NCI-H1930 (cell line): ENCODE measurements at places on chromosomes 5 and 9.

DNA sequence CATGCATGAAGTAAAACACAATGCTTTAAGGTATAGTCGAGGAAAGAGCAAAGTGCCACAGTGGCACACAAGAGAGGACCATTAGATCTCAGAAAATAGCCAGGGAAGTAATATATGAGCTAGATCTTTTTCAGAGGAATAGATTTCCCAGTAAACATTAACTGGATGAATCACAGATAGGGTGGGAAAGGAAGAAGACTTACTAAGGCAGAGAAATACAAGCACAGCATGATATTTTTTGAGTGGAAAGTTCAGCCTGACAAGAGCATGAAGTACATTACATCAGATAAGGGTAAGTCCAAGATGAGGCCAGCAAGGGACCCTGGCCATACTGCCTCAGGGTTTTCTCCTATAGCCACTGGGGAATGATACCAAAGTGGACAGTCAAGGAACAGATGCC is 804.6 kb upstream of the DMAC1 start:
- no peak for DNase-seq

DNA sequence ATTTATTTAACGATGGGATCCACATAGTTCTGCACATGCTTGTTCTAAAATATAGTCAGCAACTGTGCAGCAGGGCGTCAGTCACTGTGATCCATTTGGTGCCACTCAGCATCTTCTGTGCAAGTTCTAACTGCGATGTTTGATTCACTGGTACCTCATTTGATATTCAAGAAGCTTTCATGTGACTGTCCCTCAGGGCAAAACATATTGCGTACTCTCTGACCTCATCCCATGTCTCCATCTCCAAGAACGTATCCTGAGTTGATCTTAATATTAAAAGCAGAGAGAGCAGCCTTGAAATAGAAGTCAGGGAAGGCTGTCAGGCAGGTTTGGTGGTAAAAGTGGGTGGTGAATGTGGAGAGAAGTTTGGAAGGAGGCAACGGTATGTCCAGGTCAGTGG is 116.5 kb upstream of the ATP10B start:
- no peak for DNase-seq

DNA sequence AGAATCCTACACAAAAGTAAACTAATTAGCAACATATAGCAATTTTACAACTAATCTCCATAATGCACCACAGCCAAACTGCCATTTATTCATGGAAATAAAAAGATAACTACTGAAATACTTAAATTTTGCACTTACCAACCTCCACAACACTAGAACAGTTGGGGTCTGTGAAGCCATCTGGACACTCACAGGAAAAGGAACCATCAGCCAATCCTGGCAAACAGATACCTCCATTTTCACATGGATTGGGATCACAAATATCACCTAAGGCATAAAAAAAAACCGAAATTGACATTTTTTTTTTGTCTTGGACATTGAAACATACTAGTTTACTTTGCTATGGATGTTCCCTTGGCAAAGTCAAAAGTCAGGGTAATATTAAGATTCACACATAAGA is 130.7 kb downstream of the EDIL3 start:
- no peak for DNase-seq

DNA sequence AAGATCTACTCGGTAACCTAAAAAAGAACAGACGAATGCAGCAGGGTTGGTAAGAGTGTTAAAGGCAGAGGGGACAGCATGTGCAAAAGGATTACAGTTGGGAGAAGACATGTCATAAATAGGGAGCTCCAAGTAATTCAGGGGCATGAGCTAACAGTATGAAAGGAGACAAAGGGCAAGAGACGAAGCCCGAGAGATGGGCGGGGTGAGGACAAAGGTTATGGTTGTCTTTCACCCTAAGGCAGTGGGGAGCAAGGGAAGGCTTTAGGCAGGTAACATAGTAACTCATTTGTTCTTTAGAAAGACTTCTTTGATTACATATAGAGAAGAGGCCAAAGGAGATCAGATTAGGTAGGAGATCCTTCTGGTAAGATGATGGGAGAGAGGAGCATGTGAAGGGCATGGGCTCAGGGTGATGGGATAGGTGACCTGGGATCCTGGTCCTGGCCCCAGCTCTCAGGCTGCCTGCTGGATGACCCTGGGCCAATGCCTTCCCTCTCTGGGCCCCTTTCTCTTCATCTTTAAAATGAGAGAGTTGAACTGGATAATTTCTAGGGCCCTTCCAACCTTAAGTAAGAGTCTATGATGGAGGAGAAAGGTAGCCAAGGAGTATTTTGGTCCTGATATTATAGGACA is 19.5 kb downstream of the MORN5 start:
- no peak for DNase-seq

DNA sequence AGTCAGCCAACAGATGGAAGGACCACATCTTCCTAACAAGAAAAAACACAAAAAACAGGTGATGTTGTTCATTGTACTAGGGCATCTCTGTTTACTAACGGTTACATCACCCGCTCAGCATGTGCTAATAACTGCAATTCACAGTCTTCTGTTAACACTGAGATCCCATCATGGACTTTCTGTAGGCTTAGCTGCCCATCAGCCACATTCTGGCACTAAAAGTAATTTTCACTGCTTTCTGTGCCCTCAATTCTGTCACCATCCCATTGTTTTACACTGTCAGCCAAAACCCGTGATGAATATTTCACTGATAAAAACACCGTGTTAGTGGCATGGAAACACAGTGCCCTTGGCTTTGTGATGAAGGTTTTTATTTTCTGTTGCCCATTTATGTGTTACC is 64.6 kb downstream of the CAST start:
- peak; percentile 58 for DNase-seq

DNA sequence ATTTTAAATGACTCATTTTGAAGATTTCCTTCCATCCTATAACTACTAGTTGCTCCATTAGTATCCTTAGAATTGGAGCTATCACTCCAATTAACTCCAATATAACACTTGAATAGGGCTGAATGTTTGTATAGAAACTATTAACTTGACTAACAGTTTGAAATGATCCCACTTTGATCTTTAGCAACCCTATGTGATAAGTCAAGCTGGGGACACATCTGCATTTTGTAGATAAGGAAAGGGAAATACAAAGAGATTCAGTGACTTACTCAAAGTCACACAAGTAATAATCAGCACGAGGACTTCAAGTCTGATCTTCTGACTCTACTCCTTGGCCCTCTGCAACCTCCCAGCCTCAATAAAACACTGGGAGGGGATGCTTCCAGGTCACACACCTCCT is 101.1 kb downstream of the TMEM215 start:
- no peak for DNase-seq

- DNase-seq: no peak
Observed at GRCh38 chr5:104789366-104789765, 1226.8 kb upstream of the NUDT12 start.

- DNase-seq: no peak
Observed at GRCh38 chr5:143800715-143801114, 11.2 kb upstream of the HMHB1 start.

- DNase-seq: peak; percentile 29
Observed at GRCh38 chr5:16135003-16135402, 44.6 kb downstream of the MARCHF11 start.

DNA sequence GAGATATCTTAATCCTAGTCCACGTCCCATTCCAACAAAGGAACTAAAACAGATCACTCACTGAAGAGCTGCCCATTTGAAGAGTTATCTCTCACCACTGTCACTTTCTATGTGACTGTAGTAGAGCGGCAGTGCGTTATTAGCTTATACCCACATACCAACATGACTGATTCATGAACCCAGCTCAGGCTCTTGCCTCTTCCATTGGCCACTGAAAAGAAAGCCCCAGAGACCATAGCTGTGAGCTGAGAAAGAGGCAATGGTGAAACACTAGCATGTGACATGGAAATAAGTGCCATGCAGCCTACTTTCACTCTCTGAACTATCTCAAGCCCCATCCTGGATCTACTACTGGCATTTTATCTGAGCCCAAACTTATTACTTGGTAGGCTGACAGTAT is 151.7 kb upstream of the MOCS2 start:
- DNase-seq: no peak

- no peak for DNase-seq
Observed at GRCh38 chr9:95952471-95952870, 77.0 kb downstream of the ERCC6L2 start.

- DNase-seq: no peak
Observed at GRCh38 chr9:119453980-119454379, 84.7 kb upstream of the BRINP1 start.

- no peak for DNase-seq
Observed at GRCh38 chr9:72363236-72363635, 1.8 kb downstream of the ZFAND5 start.

- no peak for DNase-seq
Observed at GRCh38 chr5:57501414-57502201, 19.0 kb upstream of the ACTBL2 start.

- DNase-seq: no peak
Observed at GRCh38 chr9:137057545-137057944, 3.7 kb upstream of the ENTPD2 start.

- no peak for DNase-seq
Observed at GRCh38 chr9:69322256-69322655, 2.8 kb upstream of the ENTREP1 start.

DNA sequence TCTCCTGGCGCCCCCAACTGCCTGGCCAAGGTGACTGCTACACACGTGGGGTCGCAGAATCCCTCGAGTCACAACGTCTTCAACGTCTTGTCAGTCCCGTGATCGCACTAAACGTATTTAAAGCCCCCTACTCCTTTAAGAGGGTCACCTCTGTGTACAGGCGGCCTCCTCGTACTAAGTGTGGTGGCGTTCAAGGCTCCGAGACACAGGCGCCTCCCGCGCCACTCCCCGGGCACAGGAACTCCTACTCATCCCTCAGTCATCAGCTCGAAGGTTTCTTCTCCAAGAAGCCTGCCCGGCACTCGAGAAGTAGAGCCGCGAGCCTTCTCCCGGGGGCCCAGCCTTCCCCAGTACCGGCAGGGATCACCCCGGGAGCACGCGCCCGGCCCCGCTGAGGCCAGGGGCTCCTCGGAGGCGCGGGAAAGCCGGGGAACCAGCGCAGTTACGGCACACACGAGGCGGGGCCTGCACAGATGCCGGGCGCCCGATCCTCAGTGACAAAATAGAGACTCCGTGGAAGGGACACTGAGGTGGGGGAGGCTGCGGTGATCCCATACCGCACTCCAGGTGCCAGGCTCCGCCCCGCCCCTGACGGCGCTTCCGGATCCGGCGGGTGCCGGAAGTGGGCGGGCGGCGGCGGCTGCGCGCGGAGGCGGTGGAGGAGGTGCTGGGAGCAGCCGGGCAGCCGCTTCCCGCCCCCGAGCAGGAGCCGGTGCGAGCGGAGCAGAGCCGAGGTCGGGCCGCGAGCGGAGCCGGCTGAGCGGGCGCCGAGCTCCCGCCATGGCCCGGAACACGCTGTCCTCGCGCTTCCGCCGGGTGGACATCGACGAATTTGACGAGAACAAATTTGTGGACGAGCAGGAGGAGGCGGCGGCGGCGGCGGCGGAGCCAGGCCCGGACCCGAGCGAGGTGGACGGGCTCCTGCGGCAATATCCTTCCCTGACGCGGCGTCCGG is 6.9 kb downstream of the ARPC5L start:
- DNase-seq: peak; percentile 48

- peak; percentile 54 for DNase-seq
Observed at GRCh38 chr9:137176302-137177182, 4.7 kb upstream of the TMEM210 start.

GRCh38 chr5:1007681-1008450 is 736 bp upstream of the NKD2 start:
- DNase-seq: no peak

DNA sequence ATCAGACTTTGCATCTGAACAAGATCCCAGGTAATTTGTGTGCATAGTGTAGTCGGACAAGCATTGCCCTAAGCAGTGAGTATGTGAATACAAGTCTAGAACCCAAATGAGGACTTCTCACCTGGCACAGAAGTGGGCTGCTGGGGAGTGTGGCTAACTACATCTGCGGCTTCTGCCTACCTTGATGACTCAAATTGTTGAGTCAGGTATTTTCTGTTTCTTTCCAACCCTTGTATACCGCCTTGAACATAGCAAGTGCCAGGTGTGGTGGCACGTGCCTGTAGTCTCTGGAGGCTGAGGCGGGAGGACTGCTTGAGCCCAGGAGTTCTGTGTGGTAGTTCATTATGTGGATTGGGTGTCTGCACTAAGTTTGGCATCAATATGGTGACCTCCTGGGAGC is 7.9 kb upstream of the JADE2 start:
- DNase-seq: no peak

- DNase-seq: no peak
Observed at GRCh38 chr9:137236936-137237421, 4.1 kb upstream of the TUBB4B start.

DNA sequence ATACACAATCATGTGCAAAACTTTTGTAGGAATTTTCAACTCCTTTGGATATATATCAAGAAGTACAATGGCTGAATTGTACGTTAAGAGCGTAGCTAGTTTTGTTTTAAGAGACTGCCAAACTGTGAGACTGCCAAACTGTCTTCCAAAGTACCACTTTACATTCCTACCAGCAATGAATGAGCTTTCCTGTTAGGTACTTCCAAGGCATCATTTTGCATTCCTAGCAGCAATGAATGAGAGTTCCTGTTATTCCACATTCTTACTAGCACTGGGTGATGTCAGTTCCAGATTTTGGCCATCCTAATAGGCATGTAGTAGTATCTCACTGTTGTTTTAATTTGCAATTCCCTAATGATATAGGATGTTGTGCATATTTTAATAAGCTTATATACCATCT is 219.3 kb downstream of the KCNN2 start:
- no peak for DNase-seq

- DNase-seq: no peak
Observed at GRCh38 chr9:29214690-29215253, 1641.5 kb upstream of the C9orf72 start.

GRCh38 chr9:128696923-128697707 is 5.2 kb upstream of the PKN3 start:
- no peak for DNase-seq

GRCh38 chr5:164998590-164998989 is 1493.2 kb downstream of the MAT2B start:
- DNase-seq: no peak

DNA sequence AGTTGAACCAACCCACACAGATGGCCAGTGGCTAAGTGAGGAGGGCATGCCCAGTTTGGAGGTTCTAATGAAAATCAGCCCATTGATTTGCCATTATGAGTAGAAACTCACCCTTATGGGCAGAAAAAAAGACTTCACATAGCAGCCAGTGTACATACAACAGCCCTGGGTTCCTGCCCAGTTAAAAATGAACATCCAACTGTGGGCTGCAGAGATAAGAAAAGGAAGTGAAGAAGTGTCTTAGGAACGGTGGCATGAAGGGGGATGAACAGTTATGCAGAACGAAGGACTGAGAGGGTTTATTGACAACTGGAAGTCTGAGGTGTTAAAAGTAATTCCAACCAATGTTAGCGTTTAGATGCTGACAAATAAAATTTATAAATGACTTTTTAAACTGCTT is 118.4 kb downstream of the MARCHF3 start:
- DNase-seq: no peak

- DNase-seq: peak; percentile 3
Observed at GRCh38 chr5:69334793-69335268, 2.2 kb upstream of the CCDC125 start.

DNA sequence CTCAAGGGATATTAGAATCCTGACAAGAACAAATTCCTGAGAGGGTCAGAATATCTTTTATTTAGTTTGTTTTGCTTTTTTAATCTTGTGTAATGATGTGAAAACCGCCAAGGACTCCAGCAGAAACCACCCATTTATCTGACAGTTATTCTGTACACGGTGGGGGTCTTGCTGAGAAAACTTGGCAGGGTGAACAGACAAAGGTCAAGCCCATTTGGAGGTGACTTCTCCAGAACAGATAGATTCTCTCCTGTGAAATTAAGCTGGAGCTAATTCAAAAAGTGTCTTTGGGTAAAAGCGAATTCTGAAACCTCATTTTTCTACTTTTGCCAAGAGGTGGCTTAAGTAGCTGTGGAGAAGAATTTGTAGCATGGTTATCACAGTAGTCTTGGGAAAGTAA is 484.4 kb downstream of the SPOCK1 start:
- no peak for DNase-seq
